Choroid plexus epithelial cell (primary cell): ENCODE measurements at places on chromosomes 16 and 17.

- no peak for DNase-seq
These were observed 868 bp downstream of the CCDC154 start for GRCh38 chr16:1443403-1443973.

- no peak for DNase-seq
These were observed 53.3 kb downstream of the RNF112 start for GRCh38 chr17:19464031-19465026.

- DNase-seq = no peak
These were observed 52.6 kb downstream of the PLCG2 start for GRCh38 chr16:81831722-81832126.

DNA sequence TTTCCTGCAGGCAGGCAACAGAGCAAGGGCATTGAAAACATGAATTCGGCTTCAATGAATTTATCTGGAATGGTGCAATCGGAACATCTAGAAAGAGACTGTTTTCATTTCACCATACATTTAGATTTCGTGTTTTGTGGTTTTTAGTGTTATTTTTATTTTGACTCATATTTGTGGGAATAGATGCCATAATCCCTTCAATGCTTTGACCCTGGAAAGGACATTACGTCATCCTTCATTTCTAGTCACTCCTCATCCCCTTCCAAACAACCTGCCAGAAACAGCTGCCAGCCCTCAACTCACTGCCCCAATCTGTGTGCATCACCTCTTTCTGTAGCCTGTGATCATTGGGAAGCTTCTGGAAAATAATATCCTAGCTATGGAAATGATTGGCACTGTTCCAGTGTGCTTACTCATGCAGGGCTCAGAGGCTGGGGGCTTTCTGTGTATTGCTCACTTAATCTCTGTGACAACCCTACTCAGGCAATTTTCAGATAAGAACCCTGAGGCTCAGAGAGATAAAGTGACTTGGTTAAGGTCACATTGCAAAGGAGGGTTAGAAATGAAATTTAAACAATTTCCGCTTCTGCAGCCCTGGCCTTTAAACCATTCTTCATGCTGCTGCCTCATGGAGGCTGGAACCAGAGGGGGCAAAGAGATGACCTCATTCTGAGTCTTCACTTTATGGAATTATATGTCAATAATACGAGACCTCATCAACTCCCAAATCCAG lies 9.5 kb upstream of the KSR1 start:
- DNase-seq = peak; percentile 94
